Bronchial epithelial cell (primary cell): ENCODE measurements at places on chromosomes 1 and 21. TPM values are rescaled to one million over a fixed set of nuclear protein-coding genes. Genes with fewer than 3 reads are reported as not detected.

The IL6R gene
- total RNA-seq, result 47.9 and 70.0 TPM in 2 replicates

GRCh38 chr1:215360758-215361157 is 206.3 kb upstream of the KCTD3 start:
- no peak for DNase-seq

GRCh38 chr1:7432102-7432899 is 338.8 kb upstream of the VAMP3 start:
- no peak for DNase-seq

The C1orf87 gene
- not detected in 2 replicates for total RNA-seq

The RNU1-1 gene
- total RNA-seq, result 2,323 and 5,262 TPM in 2 replicates

DNA sequence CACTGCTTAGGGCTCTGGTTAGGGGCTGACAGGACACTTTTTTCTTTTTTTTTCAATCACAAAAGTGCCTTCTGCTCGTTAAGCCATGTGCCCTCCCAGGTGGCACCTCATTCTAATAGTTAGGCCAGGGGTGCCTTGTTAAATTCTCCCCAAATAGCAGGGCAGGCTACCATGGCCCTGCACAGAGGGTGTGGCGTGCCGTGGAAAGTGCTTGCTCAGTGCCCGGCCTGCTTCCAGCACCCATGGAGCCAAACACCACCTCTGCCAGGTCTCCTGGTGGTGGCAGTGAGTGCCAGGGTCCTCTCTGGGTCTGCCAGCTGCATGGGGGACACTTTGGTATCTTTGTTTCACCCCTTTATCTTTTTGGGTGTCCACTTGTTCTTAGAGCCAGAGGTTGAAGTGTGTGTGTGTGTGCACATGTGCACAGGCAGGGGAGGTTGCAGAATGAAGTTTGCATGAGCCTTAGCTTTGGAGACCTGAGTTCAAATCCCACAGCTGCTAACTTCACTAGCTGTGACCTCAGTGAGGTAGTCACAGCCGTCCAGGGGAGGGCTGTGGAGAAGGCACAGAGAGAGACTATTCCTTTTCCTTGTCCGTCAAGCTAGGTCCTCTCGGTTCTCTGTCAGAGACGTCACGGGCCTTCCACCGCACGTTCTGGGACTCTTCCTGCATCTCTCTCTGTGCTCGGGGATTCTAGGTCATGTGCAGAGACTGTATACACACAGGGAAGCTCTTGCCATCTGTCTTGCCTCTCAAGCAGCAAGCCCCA is 39.9 kb upstream of the CSF3R start:
- DNase-seq, result no peak
